Activated CD4-positive, CD25-positive, alpha-beta regulatory T cell treated with anti-CD3 and anti-CD28 coated beads, Interleukin-2, amount 50 U/mL, for 16 hours (primary cell): ENCODE measurements at places on chromosomes 6 and 20.

DNA sequence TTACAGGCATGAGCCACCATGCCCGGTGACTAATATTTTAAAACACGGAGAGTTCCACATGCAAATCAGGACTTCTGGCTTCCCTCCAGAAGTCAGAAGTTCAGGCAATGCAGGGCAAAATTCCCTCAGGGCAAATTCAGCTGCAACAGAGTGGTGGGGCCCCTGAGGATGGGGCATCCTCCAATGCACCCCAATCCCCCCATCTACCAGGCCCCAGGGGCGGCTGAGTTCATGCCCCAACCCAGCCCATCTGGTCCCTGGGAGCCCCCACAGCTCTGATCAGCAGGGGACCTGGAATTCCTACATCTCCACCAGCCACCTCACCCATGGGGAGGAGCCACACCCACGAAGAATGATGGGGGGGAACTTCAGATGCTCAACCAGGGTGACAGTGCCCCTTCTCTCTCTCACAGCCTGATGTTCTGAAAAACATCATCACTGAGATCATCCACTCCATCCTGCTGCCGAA is 22.6 kb downstream of the BPIFB1 start:
- DNase-seq, result no peak

DNA sequence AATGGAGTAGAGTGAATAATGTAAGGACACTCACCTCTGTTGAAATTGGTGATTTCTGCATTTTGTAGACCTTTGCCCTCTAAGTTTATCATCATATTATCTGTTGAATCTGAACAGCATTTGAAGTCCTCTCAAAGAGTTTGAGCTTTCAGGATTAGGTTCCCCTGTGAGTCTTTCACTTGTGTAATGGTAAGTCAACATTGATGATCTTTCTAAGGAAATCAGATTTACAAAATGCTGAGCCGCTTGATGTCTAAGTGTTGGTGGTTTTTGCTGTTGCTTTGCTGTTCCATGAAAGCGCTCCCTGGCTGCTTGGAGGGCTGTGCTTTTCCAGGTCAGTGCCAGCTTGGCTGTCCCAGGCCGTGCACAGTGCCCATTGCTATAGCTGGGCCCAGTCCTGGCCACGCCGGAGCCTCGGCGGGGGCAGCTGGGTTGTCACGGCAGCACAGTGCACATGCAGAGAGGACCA is 33.8 kb upstream of the KIF25 start:
- DNase-seq, result no peak

DNA sequence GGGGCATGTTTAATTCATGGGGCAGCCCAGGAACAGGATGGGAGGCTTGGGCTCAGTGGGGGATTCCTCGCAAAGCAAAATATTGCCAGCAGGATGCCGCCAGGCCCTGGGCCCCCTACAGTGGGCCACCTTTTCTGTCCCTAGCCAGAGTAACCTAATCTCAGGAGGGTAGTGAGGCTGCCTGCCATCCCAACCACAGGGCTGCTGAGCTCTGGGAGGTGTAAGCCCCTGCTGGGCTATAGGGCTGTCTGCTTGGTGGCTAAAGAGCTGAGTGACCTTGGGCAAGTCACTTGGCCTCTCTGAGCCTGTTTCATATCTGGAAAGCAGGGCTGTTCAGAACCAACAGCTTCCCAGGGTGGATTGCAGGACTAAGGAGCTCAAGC is 35.7 kb upstream of the CDH22 start:
- DNase-seq, result no peak

- no peak for DNase-seq
Observed at GRCh38 chr20:58718121-58718563, 25.5 kb downstream of the NPEPL1 start.

DNA sequence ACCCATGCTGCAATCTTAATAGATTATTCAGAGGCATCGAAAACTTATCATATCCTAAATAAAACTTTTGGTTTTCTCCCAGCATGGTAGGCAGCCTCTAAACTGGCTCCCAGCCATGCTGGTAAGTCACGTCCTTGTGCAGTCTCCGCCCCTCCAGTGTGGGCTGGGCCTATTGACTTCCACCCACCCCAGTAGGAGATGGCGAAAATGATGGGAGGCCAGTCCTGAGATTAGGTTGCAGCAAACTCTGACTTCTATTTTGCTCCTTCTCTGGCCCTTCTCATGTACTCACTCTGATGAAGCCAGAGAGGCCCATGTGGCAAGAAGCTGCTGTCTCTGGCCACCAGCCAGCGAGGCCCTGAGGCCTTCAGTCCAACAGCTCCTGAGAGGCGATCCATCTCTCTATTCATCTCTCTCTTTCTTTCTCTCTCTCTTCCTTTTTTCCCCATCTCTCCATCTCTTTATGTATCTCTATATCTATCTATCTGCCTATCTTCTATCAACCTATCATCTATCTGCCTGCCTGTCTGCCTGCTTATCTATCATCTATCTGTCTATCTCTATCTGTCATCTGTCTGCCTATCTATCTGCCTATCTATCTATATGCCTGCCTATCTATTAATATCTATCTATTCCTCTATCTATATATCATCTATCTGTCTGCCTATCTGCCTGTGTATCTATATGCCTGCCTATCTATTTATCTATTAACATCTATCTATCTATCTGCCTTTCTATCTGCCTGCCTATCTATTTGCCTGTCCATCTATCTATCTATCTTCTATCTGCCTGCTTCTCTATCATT is 52.7 kb upstream of the STX16 start:
- DNase-seq, result no peak

GRCh38 chr6:136613477-136613876 is 63.3 kb upstream of the MAP7 start:
- DNase-seq, result no peak

- DNase-seq, result no peak
Observed at GRCh38 chr6:5121479-5121878, 36.3 kb downstream of the PPP1R3G start.

GRCh38 chr6:142726616-142727015 is 218.4 kb downstream of the HIVEP2 start:
- DNase-seq, result no peak

- DNase-seq, result no peak
Observed at GRCh38 chr6:141830530-141830929, 302.2 kb upstream of the GJE1 start.

DNA sequence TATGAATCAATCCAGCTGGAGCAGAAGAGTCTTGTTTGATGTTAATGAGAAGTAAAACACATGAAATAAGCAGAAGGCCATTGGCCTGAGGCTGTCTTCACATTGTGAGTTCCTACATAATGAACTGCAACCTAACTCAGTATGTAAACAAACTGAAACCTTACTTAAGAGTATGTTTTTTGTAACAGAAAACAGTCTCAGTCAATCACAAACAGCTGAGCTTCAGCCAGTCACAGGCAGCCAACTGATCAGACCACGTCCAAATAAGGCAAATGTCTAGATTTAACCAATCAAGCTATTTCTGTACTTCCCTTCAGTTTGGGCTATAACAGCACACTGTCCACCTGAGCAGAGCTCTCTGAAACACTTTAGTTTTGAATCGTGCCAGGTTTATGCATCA is 234.7 kb downstream of the TRDN start:
- no peak for DNase-seq

DNA sequence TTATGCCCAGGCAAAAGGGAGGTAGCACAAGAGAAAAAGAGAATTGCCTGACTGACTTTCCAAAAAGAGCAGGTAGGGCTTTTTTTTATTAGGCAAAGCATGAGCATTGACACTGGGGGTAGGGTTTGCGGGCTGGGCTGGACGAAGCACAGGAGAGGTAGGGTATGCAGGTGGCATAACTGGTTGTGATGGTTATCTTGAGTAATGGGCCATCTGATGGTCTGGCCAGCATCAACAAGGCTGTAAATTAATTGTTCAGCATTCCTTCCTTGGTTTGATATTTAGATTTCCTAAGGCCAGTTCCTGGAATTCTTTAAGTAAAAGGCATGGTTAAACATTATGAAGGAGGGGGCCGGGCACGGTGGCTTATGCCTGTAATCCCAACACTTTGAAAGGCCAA is 13.9 kb upstream of the BFSP1 start:
- DNase-seq, result no peak

DNA sequence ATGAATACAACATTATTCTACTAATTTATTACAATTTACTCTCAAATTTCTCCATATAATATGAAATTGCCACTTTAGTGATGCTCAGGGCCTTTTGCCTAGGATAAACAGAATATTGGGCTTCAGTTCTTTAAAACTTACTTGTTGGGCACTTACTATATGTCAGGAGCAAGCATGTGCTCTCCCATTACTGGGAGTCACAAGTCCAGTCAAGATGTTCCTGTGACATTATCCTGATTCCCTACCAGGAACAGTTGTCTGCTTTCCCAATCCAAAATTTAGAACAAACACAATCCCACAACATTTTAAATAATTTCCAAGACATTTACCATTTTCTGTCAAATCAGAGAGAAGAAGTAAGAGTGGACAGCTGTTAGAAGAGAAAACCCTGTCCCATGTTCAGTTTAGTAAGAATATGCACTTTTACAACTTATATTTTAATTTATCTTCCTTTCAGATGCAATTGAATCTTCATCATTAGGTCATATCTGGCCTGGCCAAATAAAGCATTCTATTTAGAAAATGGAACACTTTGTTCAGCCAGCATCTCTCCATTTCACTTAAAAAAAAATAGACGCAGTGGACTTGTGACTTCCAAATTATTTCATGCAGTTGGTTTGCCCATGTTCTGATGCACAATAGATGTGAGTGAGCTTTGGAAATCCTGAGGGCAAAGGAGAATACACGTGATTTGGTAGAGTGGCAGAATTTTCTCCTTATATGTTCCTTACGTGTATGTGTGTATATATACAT is 159.8 kb downstream of the CLIC5 start:
- no peak for DNase-seq

GRCh38 chr6:110345025-110345424 is 13.1 kb downstream of the METTL24 start:
- no peak for DNase-seq

DNA sequence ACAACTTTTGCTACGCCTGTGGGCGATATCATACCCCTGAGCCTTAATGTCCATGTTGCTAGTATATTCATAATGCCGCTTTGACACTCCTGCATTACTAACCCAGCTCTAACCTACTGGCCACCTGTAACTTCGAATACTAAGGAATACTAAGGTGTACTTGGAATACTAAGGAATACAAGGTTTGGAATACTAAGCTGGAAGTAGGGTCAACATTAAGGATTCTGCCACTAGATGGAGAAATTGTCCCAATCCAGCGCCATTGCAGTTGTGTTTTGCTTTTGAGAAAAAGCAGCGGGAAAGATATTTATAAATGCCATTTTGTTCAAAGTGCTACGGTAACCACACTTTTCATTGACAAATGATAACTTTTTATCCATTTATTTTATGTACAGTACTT is 10.7 kb downstream of the TBXT start:
- no peak for DNase-seq

GRCh38 chr6:137177611-137178010 is 4.2 kb upstream of the IL22RA2 start:
- DNase-seq, result no peak

GRCh38 chr20:53085720-53086119 is 113.6 kb downstream of the TSHZ2 start:
- DNase-seq, result no peak

DNA sequence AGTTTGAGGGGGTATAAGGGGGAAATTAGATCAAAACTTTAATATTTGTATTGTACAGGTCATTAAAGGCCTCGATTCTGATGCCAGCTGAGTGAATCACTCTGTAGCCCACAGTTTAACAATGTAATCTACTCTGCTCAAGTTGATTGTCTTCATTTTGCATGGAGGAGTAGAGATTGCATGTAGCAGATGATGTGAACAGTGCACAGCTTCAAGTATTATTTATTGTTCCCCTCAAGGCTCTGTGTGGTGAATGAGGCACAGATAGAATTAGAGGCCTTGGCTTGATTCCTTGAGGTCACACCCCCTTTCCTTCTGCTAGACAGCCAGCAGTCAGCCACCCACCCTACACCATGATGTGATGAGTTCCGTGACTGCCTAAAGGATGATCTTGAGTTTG is 38.1 kb downstream of the TXLNB start:
- no peak for DNase-seq

- no peak for DNase-seq
Observed at GRCh38 chr6:43953256-43953655, 174.0 kb downstream of the MRPL14 start.

- no peak for DNase-seq
Observed at GRCh38 chr20:62240020-62240685, 1.8 kb downstream of the OSBPL2 start.

- DNase-seq, result peak; percentile 10
Observed at GRCh38 chr20:10536531-10536930, 101.4 kb downstream of the SLX4IP start.

DNA sequence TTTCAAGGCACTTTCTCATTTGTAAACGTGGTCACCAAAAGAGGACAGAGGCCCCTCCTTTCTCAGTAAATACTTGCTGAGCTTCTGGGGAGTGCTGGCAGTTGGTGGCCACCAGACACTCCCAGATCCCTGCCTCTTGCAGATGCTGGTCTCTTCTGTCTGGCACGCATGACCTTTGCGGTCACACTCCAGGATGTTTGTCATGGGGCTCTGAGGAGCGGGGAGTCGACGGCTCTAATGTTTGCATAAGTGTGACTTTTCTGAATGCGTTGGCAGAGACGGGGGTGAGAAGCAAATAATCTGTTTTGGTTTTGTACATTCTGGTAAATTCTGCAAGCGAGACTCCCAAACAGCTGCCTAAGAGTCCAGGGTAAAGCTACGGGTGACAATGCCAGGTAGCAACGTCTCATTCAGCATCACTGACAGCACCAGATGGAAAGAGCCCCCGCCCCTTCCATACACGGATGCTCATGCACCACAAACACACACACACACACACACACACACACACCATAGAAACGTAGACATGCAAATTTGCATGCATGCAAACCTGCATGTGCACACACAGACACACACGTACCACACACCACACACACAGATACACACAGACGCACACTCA is 101.1 kb downstream of the YTHDF1 start:
- DNase-seq, result no peak

GRCh38 chr20:33859157-33859695 is 48.1 kb downstream of the CHMP4B start:
- no peak for DNase-seq

DNA sequence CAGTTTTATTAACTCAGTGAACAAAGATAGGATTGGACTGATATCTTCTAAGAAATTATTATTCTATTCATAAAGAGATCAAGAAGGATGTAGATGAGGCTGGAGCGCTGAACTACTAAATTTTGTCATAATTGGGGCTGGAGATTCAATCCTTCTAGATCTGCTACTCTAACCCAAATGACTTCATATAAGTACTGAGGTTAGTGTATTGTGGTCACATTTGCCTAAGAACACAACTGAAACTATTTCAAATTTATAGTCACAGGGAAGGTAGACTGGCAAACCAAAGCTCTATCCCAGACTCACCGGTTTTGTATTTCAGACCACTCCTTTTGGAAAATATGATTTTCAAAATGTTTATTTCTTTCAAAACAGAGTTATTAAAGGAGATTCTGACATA is 96.7 kb downstream of the BMP5 start:
- no peak for DNase-seq
